ENCODE measurements at places on chromosomes 11 and 22. TPM values are rescaled to one million over a fixed set of nuclear protein-coding genes. Genes with fewer than 3 reads are reported as not detected.

- H3K4me1 ChIP-seq, result no peaks in the 10 kb centered on the region
- no peak overlapping the region for H3K4me3 ChIP-seq
- no peak overlapping the region for H3K27ac ChIP-seq
Measured at GRCh38 chr11:121557348-121557747, 104.6 kb upstream of the SORL1-AS1 start.

DNA sequence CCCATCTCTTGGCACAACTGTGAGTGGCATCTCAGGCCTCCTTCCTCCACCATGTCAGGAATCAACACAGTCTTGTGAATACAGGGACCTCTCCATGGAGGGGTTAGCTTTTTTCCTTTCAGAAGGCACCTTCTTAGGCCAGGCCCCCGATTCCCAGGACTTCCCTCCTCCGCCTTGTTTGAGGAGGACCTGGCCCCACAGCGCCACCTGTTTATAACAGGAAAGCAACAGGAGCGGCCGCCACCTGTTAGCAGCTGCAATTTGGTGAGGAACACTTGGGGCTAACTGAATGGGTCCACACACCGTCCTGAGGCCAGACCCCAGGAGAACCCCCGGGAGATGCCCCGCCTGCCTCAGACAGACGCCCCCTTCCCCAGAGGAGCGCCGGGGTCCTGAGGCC is 3.8 kb upstream of the PKP3 start:
- no peak overlapping the region for H3K27ac ChIP-seq
- H3K4me1 ChIP-seq, result no peaks in the 10 kb centered on the region
- no peak for DNase-seq

DNA sequence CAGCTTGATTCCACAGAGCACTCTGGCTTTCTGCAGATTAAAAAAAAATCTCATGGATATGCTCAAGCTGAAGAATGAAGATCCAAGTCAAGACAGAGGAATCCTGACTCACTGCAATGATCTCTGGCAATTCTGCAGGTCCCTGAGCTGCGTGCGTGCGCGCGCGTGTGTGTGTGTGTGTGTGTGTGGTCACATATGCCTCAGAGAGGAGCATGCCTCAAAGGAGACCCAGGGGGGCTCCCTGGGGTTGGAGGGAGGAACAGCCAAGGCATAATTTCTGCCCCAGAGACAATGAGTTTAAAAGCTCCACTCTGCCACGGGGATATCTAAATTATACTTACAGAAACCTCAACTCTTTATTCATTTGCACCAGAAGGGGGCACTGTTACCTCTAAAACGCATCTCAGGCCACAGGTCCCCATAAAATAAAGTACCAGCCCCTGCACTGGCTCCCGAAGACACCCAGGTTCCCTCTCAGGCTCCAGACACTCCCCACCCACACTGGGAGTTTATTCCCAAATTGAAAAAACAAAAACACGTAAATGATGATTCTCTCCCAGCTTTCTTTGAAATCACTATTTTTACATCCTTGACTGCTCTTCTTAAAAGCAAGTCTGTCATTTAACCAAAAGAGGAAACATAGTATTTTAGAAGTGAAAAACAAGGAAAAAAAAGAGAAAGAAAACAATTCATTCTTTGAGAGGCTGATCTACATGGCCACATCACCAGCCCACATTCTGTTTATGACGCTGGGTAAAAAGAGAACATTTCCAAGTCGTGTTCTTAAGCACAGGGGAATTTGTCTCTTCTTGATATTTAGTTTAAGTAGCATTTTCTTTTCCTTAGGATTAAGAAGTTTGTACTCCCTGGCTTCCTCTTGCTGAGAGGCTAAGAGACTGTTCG is 401.0 kb downstream of the LARGE1 start:
- H3K36me3 ChIP-seq, result no peaks in the 10 kb centered on the region
- no peak for DNase-seq
- H3K27me3 ChIP-seq, result no peaks in the 10 kb centered on the region
- no peak overlapping the region for H3K4me3 ChIP-seq
- peak overlapping the region; percentile 27 for H3K27ac ChIP-seq

DNA sequence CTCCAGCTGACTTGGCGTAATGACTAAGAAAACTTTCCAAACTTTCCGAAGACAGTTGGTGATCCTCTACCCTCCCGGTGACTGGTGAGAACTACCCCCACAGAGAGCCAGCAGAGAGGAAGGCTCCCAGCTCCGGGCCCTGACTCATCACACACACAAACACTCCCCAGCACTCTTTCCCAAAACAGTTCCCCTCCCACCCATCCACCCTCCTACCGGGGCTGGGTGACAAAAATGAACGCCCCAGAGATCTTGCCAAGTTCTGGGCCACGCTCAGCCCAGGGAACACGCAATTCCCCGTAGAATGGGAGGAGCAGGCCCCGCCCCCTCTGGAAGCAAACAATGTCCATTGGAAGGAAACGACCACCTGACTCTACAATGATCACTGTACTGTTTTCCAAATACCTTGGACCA is 21.3 kb upstream of the JAM3 start:
- H3K36me3 ChIP-seq, result no peaks in the 10 kb centered on the region
- DNase-seq, result peak; percentile 95
- H3K4me3 ChIP-seq, result peak overlapping the region; percentile 16
- peaks cover 43% of the 10 kb centered on the region for H3K4me1 ChIP-seq
- H3K27me3 ChIP-seq, result no peaks in the 10 kb centered on the region

The SPON1 gene
- total RNA-seq, result 10.0 TPM

The BRMS1 gene
- total RNA-seq, result 36.2 TPM

The MTFP1 gene
- 4.4 TPM for total RNA-seq

Data from sigmoid colon (tissue), 7 donors.